ENCODE measurements at places on chromosomes 1 and 21.

DNA sequence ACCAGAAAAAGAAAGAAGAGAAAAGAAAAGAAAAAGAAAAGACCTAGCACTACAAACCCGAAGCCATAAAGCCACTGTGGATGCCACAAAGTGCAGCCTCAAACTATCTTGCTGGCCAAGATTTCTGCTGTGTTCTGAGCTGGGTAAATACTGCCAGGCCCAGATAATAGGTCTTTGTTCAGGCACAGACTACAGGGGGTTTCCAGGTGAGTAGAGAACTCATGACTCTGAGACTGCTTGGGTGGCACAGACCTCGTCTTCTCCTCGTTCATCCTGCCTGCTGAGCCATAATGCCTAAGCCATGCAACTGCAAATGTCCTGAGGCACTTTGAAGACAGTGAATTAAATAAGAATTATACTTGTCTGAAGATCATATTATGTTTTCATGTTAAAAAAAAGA is 651.8 kb downstream of the LMO4 start:
- no peak for DNase-seq

GRCh38 chr1:85943526-85943925 is 213.0 kb downstream of the COL24A1 start:
- no peak for DNase-seq

DNA sequence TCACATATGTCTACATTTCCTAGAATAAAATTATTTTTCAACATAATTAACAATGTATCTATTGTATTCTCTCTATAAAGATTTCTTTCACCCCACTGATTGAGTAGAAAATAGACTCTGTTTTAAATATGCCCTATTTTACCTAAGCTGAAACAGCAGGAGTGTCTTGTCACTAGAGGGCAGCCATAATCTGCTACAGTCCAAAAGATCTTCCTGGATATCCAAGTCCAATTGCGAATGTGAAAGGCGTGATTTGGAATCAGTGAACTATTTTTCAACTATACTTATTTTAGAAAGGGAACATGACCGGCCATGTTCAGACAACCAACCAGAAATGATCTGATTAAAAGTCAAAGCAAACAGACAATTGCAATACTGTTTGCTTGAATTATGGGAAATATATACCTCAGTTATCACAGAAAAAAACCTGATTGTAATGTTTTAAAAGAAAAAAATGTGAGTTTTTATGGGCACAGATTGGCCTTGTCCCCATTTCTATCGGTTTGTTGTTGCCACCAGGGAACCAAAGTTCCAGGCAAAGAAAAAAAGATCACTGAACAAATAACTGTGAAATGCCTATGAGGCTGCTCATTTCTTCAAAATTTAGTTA is 1211.0 kb upstream of the ADGRL4 start:
- no peak for DNase-seq

DNA sequence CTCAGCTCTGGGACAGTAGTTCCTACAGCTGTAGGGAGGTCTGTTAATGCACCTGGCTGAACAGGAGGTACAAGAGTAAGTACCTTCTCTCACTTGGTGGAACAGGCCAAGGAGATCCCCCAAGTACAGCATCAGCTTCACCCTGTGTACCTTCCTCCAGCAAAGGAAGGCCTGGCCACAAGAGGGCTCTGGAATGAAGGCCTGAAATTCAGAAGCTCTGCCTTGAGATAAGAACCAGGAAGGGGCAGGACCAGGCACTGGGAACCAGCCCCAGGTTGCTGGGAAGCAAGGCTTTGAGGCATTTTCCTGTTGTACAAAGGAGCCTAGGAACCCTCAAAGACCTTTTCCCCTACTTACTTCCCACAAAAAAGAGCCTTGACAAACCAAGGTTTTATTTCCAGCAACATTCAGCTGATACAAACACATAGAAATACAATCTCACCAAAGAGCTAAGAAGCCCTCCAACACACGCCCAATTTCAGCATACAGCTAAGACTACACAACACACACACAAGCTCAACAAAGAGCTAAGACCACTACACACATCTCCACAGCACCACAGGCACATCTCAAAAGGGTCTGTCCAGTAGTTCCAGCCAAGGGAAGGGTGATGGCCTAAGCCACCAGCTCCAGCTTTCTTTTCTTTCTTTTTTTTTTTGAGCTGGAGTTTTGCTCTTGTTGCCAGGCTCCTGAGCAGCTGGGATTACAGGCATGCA is 23.5 kb downstream of the F11R start:
- DNase-seq = no peak

DNA sequence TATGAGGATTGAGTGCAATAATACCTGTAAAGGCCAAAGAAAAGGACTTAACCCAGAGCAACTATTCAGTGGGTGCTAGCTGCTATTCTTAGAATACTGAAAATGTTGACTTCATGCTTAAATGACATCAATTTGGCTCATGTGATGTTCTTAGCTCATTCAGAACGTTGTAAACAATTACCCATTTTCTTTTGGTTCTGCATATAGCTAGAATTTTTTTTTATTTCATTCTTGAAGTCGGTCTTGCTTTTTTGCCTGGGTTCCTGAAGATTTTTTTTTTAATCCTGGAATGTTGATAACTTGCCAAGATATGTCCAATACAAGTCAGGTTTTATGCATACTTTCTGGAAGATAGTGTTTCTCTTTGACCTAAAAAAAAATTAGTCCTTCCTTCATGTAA is 772.0 kb downstream of the LTN1 start:
- no peak for DNase-seq

DNA sequence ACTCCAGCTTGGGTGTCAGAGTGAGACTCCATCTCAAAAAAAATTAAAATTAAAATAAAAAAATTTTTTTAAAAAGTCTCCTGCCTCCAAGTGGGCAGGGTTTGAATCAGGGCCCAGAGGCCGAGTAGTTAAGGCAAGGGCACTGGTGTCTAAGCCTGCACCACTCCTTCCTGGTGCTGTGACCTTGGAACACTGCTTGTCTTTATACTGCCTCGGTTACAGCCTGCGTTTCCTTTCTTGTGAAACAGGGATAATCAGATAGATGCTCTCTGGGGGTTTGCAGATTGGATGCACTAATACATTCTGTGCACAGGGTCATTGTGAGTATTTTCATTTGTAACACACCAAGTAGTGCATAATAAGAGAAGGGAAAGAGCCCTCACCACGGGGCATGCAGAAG is 58.4 kb upstream of the EFHD2 start:
- DNase-seq = no peak

- no peak for DNase-seq
Observed at GRCh38 chr1:93186667-93187066, 6.1 kb downstream of the CCDC18 start.

DNA sequence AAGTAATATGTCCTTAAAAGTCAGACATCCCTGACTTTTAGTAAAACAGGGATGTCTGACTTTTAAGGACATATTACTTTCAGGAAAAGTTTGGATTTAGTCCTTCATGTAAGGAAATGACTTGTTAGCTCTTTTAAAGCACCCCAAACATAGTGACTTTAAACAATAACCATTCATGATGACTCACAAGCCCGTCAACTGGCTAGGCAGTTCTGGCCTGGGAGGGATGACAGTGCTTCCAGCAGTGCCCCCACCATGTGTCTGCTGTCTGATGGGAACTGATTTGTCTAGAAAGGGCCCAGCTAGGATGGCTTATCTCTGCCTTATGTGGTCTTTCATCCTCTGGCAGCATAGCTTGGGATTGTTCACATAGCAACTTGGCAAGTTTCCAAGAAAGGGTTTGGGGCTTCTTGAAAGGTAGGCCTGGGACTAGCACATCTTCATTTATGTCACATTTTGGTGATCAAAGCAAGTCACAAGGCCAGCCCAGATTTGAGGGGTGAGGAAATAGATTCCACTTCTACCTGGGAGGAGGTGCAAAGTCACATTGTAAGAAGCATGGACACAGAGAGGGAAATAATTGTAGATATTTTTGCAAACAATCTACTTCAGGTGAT is 143.5 kb downstream of the C1orf94 start:
- no peak for DNase-seq

- DNase-seq = no peak
Observed at GRCh38 chr1:19476450-19477190, 8.7 kb downstream of the CAPZB start.

DNA sequence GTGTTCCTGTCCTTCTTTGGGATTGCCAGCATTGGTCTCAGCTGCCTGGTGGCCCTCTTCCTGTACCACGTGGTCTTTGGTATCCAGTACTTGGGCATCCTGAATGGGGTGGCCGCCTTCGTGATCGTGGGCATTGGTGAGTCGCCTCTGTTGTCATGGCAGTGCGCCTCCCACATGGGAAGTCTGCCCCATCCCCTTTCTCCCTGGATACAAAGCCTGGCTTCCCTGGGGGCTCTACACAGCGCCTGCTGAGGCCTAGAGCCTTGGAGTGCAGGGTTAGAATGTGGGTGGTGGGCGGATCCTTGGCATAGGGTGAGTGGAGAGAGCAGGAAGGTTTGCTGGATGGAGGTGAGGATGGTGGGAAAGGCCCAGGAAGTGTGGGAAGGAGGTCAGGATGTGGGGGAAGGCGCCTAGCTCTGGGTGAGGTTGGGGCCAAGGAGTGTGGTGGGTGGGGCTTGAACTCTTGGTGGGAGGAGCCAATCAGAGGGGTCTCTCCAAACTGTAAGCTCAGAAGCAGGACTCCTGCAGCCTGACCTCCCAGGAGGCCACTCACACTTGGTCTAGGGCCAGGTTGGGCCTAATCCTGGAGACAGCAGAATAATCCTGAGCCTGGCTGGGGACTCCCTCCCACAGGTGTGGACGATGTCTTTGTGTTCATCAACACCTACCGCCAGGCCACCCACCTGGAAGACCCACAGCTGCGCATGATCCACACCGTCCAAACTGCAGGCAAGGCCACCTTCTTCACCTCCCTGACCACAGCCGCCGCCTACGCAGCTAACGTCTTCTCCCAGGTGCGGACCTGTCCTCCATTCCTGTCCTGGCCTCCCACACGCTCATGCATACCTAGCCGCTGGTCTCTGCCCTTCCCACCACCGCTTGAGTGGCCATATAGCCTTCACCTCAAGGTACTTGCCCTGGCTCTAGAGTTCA is 36.7 kb downstream of the DISP3 start:
- no peak for DNase-seq

- no peak for DNase-seq
Observed at GRCh38 chr1:9618909-9619679, 30.4 kb downstream of the TMEM201 start.

DNA sequence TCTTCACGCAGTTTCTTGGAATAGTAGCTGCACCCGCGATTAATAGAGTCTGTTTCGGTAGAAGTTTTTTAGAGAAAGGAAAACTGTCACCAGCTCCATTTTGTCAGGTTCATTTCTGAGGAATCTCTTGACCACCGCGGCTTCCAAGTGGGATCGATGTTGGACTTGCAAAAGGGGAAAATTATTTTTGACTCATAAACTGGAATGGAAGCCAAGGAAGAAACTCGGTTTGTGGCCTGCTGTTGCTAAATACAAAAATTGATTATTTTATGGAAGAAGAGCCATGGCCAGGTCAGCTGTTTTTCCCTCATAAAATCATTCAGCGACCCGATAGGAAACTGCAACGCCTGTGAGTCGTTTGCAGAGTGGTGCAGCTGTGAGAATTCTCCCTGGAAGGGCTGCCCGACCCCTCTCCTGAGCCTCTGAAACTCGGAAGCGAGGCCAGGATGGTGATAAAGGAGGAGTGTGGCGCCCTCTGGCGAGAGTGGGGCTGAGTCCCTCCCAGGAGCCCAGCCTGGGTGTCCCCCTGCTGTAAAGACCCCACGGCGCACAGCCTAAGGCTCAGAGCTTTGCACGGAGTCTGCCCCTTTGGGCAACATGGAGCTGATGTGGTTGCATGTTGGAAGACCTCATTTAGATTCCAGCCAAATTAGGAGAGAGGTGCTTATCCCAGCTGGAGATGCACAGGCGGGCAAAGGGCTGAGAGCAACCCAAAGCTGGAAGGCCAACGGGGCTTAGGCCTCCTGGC is 83.6 kb upstream of the SLC25A33 start:
- DNase-seq = peak; percentile 45

DNA sequence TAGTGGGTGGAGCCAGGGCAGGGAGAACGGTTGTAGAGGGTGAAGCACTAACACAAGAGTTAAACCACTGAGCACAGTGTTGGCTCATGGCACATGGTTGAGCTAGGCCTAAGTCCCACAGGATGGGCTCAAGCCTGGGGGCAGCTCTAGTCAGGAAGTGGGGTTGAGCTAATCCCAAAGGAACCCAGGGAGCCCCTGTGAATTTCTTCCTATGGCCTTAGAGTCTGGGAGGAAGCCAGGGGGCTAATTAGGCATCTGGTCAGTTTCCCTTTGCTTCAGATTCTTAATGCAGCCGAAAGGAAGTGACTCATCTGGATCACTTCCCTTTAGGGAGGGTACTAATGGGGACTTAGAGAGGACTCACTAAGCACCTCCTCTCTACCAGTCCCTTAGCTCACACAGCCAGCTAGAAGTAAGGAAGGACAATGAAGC is 10.1 kb downstream of the CFAP45 start:
- DNase-seq = no peak

DNA sequence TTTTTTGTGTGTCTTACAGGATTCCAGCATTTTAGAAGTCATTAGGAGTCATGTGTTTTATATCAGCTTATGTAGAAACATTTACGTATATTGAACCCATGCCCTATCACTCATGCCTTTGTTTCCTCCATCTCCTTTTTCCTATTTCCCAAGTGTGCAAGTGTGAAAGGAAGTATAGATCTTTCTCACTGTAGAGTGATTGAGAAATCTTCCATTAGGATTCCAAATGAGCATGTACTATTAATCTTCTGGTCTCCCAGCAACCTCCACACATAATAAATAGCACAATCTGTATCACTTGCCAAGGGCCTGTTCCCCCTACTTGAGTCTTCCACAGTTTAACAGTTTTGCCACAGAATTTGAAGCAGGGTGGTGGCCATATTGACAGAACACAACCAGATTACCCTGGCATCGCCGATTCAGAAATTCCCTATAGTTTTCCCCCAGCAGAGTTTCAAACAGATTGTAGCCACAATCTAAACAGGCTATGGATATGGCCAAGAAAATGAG is 1052.8 kb downstream of the TTLL7 start:
- DNase-seq = no peak

GRCh38 chr1:175569117-175569743 is 174.2 kb downstream of the TNR start:
- DNase-seq = no peak

DNA sequence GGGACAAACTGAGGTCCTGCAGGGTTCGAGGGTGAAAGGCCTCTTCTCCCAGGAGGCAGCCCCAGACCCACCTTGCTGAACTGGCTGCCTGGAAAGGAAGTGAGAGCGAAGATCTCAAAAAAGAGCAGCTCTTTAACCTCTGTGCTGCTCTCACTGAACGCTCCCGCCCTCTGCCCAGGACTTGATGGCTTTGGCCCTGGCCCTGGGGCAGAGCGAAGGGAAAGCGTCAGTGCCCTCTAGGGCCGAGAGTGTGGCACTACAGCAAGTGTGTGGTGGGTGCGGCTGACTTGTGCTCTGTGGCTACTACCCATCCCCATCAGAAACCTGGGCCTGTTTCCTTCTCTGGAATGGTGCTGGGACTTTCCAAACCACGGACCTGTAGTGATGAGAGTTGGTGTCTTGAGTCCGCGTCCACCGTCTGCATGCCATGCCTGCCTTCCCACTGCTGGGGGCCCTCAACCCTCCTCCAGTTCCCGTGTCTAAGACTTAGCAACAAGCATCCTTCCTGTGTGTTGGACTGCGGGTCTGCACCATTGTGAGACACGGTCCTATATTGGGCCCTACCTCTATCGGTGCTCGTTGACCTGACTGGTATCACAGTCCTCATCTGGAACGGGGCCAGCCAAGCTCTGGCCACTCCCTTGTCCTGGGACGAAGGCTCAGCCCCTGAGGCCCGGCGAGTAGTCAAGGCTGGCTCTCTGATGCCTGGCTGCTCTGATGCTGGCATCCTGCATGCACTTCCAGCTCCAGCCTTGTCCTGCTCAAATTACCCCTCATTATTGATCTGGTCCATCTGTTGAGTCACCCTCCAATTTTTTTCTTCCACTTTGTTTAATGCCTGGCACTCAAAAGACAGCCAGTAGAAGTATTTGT is 180.3 kb downstream of the DISC1 start:
- no peak for DNase-seq

Measured in stimulated activated CD4-positive, alpha-beta T cell treated with anti-CD3 and anti-CD28 coated beads, Interleukin-1b, Interleukin-23, amount 100 ng/mL, for 1 hour (primary cell).